ENCODE measurements at places on chromosomes 12 and 14. TPM values are rescaled to one million over a fixed set of nuclear protein-coding genes. Genes with fewer than 3 reads are reported as not detected.

Gene POTEG
- not detected for total RNA-seq

Gene OASL
- 0.22 TPM for total RNA-seq

Gene TECPR2
- 6.1 TPM for total RNA-seq

Gene KRT79
- not detected for total RNA-seq

Gene CD27
- not detected for total RNA-seq

Gene MYO1H
- total RNA-seq, result not detected

Gene ABCD2
- not detected for total RNA-seq

Gene NRL
- 1.6 TPM for total RNA-seq

Gene RHEBL1
- total RNA-seq, result 1.5 TPM

Gene HECTD1
- 217 TPM for total RNA-seq

Gene SMIM41
- not detected for total RNA-seq

DNA sequence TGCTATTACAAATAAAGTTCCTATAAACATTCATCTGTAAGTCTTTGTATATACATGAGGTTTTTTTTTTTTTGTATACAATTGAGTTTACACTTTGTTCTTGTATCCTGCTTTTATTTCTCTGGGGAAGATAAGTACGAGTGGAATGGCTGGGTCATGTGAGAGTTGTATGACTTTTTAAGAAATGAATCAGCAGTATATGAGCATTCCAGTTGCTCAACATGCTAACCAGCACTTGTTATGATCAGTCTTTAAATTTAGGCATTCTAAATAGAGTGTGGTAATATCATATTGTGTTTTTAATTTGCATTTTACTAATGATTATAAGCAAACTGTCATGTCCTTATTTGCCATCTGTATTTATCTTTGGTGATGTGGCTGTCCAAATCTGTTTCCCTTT lies 44.7 kb upstream of the AMIGO2 start:
- DNase-seq, result no peak

DNA sequence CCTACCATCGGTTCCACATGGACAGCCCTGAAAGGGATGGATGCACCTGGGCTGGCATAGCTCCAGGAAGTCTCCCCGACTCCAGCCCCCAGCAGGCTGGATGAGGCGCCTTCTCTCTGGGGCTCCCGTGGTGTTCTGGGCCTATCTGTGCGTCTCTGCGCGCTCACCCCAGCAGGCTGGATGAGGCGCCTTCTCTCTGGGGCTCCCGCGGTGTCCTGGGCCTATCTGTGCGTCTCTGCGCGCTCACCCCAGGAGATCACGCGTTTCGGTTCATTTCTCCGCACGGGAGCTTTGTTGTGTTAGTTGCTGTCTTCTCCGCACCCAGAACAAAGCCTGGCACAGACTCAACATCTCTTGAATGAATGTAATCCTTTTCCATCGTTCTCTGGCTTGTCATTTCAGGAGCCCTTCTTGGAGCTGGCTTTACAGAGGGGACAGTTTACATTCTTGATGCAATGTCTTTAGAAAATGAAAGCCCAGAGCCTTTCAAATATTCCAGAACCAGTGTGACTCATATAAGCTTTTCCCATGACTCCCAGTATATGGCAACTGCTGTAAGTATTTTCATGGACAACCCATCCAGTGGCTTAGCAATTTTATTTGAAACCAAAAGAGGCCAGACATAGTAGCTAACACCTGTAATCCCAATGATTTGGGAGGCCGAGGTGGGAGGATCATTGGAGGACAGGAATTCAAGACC lies 40.3 kb downstream of the CFAP251 start:
- no peak for DNase-seq

- DNase-seq, result no peak
These were observed 19.1 kb upstream of the SLC38A2 start for GRCh38 chr12:46391630-46392029.

GRCh38 chr12:124303579-124304313 lies 8.9 kb downstream of the RFLNA start:
- no peak for DNase-seq

GRCh38 chr12:96057986-96058553 lies 22.7 kb upstream of the LTA4H start:
- DNase-seq, result no peak

DNA sequence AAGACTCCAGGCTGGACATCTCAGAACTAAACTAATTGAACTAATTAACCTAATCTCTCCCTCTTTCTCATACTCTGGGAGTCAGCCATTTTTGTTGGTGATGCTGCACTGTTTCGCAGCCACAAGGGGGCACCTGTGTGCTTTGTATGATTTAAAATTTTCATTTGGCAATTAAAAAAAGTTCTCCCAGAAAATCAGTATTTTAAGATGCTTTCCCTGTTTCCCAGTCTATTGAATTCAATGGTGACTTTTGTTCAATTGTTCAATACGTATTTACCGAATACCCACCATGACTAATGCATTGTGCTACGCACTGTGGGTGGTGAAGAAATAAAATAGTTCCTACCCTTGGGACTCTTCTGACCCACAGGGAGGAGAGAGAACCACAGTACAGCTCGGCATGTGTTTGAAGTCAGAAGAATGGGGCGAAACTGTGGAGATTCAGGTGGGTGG lies 63.7 kb downstream of the ZNF664 start:
- DNase-seq, result peak; percentile 65

DNA sequence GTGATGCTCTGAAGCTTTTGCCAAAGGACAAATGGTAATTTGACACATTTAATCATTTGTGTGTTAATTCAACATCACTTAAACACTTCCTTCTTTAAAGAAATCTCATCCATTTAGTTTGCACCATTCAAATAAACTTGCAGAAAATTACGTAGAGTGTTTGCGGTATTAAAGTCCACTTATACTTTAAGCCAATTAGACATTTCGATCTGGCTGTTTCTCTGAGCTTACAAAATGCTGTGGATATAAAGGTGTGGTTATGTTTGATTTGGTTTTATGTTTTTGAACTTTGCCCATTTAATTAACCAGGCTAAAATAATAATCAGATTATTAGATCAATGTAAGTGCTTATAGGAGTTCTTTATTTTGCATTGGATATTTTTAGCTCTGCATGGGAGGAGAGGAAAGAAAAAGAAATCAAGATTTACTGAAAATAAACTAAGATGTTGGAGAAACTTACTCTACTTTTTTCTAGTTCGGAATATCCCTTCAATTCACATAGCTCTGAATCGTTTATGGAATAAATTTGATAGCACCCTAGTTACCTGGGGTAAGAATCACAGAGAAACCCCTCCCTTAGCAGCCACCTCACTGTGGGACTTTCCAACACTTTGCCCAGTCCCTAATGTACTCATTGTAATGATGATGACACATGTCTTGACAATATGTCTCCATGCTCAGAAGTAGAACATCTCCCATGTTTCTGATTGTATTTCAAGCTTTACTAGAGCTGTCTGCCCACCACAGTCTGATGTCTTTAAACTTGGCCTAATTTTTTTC lies 268.0 kb downstream of the BTG1 start:
- no peak for DNase-seq

DNA sequence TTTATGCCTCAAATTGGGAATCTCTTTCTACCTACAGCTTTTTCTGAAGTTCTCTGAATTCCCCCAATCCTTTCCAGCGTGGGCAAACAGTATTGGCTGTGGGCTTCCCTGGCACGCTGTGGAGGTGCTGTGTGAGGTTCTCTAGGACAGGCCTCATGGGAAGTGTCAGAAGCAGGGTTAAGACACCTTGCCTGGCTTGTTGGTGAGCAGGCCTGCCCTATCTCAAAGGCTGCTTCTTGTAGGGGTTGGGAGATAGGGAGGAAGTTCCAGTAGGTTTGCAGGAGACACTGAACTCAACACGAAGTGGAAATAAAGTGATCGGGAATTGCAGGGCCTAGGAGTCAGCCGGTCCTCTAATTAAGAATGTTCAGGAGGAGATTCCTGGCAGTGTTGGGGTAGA lies 30.0 kb upstream of the DCD start:
- DNase-seq, result no peak

- no peak for DNase-seq
These were observed 817 bp upstream of the IPO8 start for GRCh38 chr12:30696486-30696885.

GRCh38 chr12:57143454-57143853 lies 4.0 kb downstream of the LRP1-AS start:
- DNase-seq, result no peak

DNA sequence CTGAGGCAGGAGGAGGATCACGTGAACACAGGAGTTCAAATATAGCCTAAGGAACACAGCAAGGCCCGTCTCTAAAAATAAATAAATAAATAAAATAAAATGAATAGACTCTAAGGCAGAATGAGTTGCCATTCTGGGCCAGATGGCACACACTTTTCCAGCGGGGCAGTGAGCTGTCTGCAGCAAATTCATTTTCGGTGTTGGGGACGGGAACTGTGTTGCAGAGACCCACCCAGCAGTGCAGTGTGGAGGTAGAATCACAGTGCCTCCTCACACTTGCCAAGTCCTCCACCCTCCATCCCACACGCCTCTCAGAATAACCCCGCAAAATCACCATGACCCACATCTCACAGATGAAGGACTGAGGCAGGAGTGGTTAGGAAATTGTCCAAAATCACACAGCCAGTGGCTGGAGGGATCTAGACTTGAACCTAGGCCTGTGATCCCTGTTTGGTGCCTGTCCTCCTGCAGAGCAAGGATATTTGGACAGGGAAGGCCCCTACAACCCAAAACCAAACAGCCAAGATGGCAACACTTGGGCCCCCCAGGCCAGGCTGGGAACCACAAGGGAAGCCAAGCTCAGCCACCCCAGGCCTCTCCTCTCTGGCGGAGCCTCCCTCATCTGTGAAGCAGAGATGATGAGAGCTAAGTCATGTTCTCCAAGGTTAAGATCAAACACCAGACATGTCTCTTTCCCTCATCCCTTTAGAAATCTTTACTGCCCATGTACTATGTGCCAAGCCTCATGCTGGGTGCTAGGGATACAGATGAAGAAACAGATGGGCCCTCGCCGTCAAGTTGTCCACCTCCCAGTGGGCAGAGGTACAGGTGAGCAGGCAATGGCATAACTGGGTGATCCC lies 152.7 kb downstream of the DPF3 start:
- no peak for DNase-seq

GRCh38 chr12:22881878-22882385 lies 257.0 kb downstream of the ETNK1 start:
- DNase-seq, result no peak

DNA sequence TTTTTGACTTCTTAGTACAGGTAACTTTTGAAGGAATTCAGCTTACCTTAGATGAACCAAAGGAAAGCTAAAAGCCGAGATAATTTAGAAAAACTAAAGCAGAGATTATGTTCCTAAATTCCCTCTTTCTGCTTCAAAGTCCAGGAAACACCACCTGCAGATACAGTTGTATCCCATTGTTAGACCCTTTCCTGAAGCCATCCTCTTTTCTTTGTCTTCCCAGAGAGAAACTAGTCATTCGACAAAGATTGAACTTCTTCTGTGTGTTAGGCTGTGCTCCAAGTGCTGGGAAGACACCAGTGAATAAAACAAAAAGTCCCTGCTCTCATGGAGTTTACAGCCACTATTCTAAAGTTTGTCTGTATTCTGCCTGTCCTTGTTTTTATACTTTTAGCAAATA lies 29.3 kb downstream of the PPM1A start:
- DNase-seq, result peak; percentile 11

DNA sequence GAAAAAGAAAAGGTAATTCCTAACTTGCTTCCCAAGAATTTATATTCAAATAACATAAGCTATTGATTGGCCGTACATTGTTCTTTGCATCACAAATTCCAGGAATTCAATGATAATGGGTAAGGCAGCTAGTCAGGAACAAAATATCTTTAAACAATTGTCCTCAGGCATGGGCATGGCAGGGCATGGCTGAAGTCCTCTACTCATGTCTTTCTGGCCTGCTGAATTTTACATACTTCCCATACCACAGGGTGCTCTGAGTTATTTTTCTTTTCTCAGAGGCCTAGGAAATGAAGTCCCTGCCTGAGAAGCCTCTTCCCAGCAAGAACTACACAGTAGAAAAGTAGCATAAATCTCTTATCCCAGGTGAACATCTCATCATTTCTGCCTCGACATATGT lies 15.1 kb upstream of the DRAM1 start:
- no peak for DNase-seq

DNA sequence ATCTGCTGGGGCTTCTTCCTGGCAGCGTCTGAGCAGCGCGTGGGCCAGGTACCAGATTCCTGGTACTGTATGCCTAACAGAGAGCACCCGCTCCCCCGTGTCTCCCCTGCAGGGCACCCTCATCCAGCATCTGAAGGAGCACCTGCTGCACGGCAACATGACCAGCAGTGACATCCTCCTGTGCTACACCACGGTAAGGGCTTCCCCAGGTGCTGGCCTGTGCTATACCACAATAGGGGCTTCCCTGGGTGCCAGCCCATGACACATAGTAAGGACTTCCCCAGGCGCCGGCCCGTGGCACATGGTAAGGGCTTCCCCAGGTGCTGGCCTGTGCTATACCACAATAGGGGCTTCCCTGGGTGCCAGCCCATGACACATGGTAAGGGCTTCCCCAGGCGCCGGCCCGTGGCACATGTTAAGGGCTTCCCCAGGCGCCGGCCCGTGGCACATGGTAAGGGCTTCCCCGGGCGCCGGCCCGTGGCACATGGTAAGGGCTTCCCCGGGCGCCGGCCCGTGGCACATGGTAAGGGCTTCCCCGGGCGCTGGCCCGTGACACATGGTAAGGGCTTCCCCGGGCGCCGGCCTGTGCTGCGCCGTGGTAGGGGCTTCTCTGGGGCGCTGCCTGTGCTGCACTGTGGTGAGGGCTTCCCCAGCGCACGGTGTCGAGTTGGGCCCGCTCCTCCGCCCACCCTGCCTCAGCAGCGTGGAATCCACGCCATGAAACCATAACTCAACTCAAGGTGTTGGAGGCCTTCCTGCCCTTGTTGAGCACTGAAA lies 49.3 kb downstream of the AACS start:
- DNase-seq, result no peak

GRCh38 chr12:19910681-19911080 lies 457.7 kb upstream of the PDE3A start:
- DNase-seq, result no peak

DNA sequence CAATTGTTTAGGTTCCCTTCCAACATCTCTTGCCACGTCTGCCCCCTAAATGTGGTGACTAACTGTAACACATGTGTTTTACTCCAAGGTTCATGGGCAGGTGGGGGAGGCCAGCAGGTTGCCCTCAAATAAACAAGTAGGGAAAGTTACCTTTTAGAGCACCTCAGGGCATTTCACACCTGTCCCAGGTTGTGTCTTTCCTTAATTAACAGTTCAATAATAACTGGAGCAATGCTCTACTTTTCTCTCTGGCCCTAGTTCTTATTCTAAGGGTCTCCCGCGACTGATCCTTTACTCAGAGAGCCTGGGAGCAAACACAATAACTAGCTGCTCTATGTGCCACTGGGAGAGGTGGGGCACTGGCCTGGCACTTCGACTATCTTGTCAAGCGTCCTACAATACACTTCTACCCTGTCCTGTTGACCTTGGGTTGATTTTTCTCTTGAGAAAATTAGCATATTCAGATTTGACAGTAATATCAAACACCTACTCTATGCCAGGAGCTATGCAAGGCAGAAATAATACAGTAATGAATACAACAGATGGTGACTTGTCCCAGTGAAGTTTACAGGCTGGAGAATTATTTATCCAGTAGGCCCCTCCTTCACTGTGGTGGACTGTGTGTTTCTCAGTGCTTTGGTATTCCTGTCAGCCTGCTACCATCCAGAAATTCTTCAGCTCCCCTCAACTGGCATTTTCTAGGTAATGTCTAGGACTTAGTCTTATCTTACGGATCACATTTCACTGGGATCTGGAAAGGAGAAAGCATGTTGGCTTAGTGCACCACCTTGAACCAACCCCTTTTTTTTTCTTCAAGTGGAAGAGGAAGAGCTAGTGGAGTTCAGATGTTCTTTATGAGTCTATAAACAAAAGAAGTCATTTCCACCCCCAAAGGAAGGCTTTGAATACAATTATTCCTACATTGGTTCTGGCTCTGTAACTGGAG lies 202.6 kb downstream of the CRADD start:
- peak; percentile 17 for DNase-seq
